ENCODE measurements at places on chromosomes 4 and X.

DNA sequence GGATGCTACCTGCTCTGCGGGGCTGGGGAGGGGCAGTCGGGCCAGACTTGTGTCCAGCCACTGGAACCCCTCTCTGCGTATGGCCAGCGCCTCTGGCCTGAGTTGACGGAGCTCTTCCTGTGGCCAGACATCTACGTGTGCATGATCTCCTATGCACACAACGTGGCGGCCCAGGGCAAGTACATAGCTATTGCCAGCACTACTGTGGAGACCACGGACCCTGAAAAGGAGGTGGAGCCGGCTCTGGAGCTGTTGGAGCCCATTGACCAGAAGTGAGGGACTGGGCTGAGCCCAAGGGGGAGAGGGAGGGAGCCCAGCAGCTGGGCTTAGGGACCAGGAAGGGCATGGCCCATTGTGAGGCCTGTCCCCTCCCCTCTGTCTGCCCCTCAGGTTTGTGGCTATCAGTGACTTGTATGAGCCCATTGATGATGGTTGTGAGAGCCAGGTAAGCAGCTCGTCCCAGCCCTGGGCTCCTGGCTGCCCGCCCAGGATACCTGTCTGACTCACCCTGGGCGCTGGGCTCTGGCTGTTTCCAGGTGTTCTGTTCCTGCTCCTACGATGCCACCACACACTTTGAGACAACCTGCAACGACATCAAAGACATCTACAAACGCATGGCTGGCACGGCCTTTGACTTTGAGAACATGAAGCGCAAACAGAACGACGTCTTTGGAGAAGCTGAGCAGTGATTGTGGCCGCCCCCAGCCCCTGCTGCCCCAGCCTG lies 1.8 kb upstream of the FAM50A start:
- peaks cover 12% of the 10 kb centered on the region for H3K4me1 ChIP-seq
- peak overlapping the region; percentile 83 for H3K4me3 ChIP-seq
- H3K36me3 ChIP-seq = peaks cover 3% of the 10 kb centered on the region
- no peaks in the 10 kb centered on the region for H3K27me3 ChIP-seq

- H3K27ac ChIP-seq = no peak overlapping the region
- no peak for DNase-seq
- no peak overlapping the region for H3K4me3 ChIP-seq
- H3K4me1 ChIP-seq = no peaks in the 10 kb centered on the region
- H3K36me3 ChIP-seq = peaks cover 3% of the 10 kb centered on the region
Observed at GRCh38 chr4:15784959-15785634, 7.0 kb downstream of the CD38 start.

- DNase-seq = no peak
- no peak overlapping the region for H3K27ac ChIP-seq
- H3K27me3 ChIP-seq = no peaks in the 10 kb centered on the region
- no peak overlapping the region for H3K4me3 ChIP-seq
- peaks cover 4% of the 10 kb centered on the region for H3K36me3 ChIP-seq
Observed at GRCh38 chrX:82677286-82677685, 830.8 kb upstream of the POU3F4 start.

- no peak for DNase-seq
- no peak overlapping the region for H3K4me3 ChIP-seq
- H3K27me3 ChIP-seq = no peaks in the 10 kb centered on the region
Observed at GRCh38 chr4:66376396-66376795, 706.1 kb upstream of the EPHA5 start.

DNA sequence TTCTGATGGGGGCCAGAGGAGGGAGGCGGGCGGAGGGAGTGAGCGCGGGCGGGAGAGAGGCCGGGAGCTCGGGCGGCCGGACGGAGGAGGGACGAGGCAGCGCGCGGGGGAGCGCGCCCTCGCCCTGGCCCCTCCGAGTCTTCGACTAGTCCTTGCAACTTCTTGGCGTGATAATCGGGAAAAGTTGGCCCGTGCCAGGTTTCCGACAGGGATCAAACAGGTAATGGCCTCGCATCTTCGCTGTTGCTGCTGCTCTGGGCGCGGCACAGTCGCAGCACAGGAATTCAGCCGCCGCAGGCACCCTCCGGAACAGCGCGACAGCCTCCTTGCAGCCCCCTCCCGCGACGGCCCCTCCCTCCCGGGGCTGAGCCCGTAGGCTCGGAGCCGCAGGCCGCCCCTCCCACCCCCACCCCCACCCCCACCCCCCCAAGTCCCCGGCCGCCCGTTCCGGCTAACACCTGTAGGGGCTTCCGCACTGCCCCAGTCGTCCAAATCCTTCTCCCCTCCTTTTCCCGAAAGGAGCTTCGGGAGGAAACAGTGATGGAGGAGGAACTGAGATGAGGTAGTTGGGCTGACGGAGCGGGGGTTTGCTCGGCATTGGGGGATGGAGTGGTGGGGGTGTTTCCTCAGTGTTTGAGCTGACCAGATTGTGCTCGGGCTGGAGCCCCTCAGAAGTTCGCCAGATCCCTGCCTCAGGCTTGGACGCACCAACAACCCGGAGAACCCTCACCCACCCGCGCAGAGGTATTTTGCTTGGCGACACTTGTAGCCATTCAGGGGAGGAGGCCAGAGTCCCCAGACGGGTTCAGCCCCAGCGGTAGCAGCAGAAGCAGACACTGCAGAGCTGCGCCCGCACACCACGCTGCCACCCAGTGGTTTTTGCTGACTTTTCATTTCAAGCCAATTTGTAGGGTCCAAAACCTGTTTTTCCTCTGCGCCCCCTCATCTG lies at the start of gene FGF13:
FGF13 (minus strand) TSS at position 319 of the 949 bp plus-strand sequence. CDS start 714 bp downstream, outside the sequence.
- DNase-seq = peak; percentile 50
- H3K4me1 ChIP-seq = peaks cover 39% of the 10 kb centered on the region
- H3K4me3 ChIP-seq = peak within 1 kb of the TSS; percentile 93
- H3K27ac ChIP-seq = peak within 1 kb of the TSS; percentile 79
- peaks cover 37% of the 10 kb centered on the region for H3K27me3 ChIP-seq

GRCh38 chrX:116417214-116417613 lies 19.2 kb upstream of the SLC6A14 start:
- DNase-seq = no peak
- no peaks in the 10 kb centered on the region for H3K4me1 ChIP-seq
- H3K36me3 ChIP-seq = no peaks in the 10 kb centered on the region
- no peak overlapping the region for H3K4me3 ChIP-seq
- no peak overlapping the region for H3K27ac ChIP-seq

DNA sequence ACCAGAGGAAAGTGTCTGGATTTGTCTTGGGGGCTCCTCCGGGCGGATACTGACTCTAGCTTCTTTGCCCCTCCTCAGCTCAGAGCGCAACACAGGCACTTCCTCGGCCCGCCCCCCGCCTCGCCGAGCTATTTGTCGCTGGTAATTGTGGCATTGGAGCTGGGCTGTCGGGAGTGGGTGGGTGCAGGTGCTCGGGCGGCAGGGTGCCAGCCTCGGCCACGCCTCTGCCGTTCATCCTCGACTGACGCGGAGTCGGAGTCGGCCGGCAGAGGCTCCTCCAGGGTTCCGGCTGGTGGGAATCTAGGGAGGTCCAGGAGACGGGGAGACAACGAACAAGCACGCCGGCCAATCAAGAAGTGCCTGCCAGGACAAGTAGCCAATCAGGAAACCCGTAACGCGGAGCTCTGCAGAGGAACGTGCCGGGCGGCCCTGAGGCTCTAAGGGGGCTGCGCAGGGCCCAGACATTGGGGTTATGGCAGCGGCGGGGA lies 3.9 kb upstream of the SYN1 start:
- H3K27ac ChIP-seq = no peak overlapping the region
- peak; percentile 37 for DNase-seq
- H3K4me1 ChIP-seq = peaks cover 11% of the 10 kb centered on the region
- peak overlapping the region; percentile 80 for H3K4me3 ChIP-seq

- H3K36me3 ChIP-seq = peaks cover 12% of the 10 kb centered on the region
- H3K27ac ChIP-seq = no peak overlapping the region
- H3K4me1 ChIP-seq = no peaks in the 10 kb centered on the region
- no peak for DNase-seq
- H3K27me3 ChIP-seq = no peaks in the 10 kb centered on the region
- no peak overlapping the region for H3K4me3 ChIP-seq
Observed at GRCh38 chrX:41236629-41237028, 97.3 kb upstream of the DDX3X start.

DNA sequence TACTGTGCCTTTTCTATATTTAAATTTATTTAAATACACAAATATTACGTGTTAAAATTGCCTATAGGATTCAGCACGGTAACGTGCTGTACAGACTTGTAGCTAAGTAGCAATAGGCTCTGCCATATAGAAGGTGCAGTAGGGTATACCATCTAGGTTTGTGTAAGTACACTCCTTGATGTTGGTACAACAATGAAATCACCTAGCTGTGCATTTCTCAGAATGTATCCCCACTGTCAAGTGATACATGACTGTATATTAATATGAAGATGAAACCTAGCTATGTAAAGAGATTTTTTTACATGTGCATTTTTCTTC lies 431.2 kb downstream of the KCTD8 start:
- no peak for DNase-seq
- H3K27ac ChIP-seq = no peak overlapping the region
- no peaks in the 10 kb centered on the region for H3K27me3 ChIP-seq
- H3K4me1 ChIP-seq = no peaks in the 10 kb centered on the region

- no peak for DNase-seq
- H3K27ac ChIP-seq = no peak overlapping the region
Observed at GRCh38 chr4:119170195-119170594, 34.6 kb downstream of the MYOZ2 start.

DNA sequence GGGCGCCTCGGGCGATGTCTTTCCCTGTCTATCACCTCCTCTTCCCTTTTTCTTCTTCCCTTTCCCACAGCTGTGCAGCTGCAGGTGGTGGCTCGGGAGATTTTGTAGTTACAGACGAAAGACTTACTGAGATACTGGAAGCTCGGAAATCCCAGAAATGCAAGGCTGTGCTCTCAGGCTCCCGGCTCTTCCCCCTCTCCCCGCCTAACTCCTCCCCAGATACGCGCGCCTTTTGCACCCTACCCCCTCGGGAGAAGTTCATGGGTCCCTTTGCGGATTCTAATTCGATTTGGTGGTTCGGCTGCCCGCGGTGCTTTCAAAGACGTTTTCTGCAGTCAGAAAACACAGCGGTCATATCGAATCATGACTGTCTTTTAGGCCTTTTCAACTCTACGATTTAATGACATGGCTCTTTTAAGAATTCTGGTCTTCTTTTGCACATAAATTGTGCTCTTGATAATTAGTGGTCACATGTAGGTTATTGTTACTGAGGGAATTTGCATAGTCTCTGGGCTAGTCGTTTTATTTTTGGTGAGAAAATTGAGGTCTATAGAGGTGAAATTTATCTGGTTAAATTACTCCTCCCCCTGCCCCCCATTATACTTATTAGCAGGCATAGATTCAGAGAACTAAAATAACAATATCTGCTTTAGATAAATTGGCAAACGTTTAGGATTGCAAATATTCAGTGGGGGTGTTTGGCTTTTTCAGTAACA lies 1.6 kb downstream of the SEPTIN11 start:
- H3K4me3 ChIP-seq = peak overlapping the region; percentile 90
- no peak for DNase-seq
- H3K36me3 ChIP-seq = peaks cover 11% of the 10 kb centered on the region
- H3K27me3 ChIP-seq = no peaks in the 10 kb centered on the region

GRCh38 chrX:107552930-107553329 lies 75.4 kb upstream of the PRPS1 start:
- H3K4me3 ChIP-seq = no peak overlapping the region
- H3K4me1 ChIP-seq = no peaks in the 10 kb centered on the region
- H3K27me3 ChIP-seq = no peaks in the 10 kb centered on the region
- no peak overlapping the region for H3K27ac ChIP-seq
- DNase-seq = no peak

DNA sequence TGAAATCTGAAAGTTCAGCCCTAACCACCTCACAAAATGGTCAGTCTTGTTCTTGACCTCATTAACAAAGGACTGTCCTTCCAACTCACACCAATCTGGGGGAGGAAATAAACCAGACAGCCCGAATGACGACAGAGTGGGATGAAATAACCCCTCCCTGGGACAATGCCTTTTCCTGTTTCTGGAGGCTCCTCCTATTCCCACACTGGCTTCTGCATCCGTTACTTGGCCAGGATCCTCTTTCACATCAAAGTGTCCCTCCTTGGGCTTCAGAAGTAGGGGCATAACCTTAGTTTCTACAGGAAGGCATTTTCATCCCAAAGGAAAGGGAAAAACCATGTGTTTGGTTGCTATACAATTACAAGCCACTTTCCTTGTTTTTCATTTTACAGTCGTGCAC lies 59.8 kb upstream of the RPL34 start:
- H3K27me3 ChIP-seq = peaks cover 16% of the 10 kb centered on the region
- H3K4me3 ChIP-seq = no peak overlapping the region
- no peaks in the 10 kb centered on the region for H3K36me3 ChIP-seq
- DNase-seq = no peak
- H3K27ac ChIP-seq = peak overlapping the region; percentile 14

- DNase-seq = no peak
- no peaks in the 10 kb centered on the region for H3K27me3 ChIP-seq
- no peak overlapping the region for H3K27ac ChIP-seq
- no peak overlapping the region for H3K4me3 ChIP-seq
- peaks cover 11% of the 10 kb centered on the region for H3K4me1 ChIP-seq
Observed at GRCh38 chr4:3401436-3402171, 40.2 kb upstream of the HGFAC start.

DNA sequence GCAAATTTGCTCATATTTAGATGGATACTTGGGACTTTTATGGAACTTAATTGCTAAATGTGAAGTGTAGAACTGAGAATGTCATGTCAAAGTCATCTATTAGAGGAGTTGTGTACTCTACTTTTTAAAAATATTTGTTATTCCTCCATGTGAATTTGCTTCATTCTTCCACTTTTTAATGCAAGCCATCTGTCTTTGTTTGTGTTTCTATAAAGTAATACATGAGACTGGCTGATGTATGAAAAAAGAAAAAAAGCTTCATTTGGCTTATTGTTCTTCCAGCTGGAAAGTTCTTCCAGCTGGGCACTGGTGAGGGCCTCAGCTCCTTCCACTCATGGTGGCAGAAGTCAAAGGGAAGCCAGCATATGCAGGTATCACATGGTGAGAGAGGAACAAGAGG lies 114.6 kb upstream of the GRID2 start:
- H3K4me1 ChIP-seq = no peaks in the 10 kb centered on the region
- H3K4me3 ChIP-seq = no peak overlapping the region
- H3K36me3 ChIP-seq = no peaks in the 10 kb centered on the region
- DNase-seq = no peak

- H3K4me3 ChIP-seq = peak overlapping the region; percentile 88
- DNase-seq = no peak
- H3K27me3 ChIP-seq = peaks cover 99% of the 10 kb centered on the region
- H3K4me1 ChIP-seq = peaks cover 42% of the 10 kb centered on the region
- H3K36me3 ChIP-seq = no peaks in the 10 kb centered on the region
Observed at GRCh38 chr4:54226404-54227255, 2.5 kb upstream of the PDGFRA start.

DNA sequence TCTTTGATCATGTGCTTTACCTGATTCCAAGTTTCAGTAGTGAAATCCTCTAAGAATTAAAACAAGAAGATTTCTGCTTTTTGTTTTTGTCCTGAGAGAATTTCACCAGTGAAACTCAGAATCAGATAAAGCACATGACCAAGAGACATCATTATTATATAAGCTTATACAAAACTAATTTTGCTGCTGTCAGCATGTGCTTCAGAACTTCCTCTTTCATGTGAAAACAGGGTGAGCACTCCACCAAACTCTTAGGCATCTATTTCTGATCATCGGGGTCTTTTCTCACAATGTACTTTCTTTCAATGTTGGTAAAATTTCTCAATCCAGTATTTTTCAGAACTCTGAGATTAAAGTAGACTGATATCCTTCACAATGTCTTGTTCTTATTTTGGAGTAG lies 152.1 kb downstream of the SLC39A8 start:
- no peaks in the 10 kb centered on the region for H3K27me3 ChIP-seq
- no peaks in the 10 kb centered on the region for H3K4me1 ChIP-seq
- H3K36me3 ChIP-seq = no peaks in the 10 kb centered on the region
- H3K4me3 ChIP-seq = no peak overlapping the region
- DNase-seq = no peak

GRCh38 chr4:169099771-169100180 lies 89.7 kb upstream of the CBR4 start:
- peaks cover 23% of the 10 kb centered on the region for H3K36me3 ChIP-seq
- H3K4me1 ChIP-seq = peaks cover 15% of the 10 kb centered on the region
- DNase-seq = no peak
- H3K27ac ChIP-seq = no peak overlapping the region
- no peak overlapping the region for H3K4me3 ChIP-seq
